Activated naive CD4-positive, alpha-beta T cell (primary cell): ENCODE measurements at places on chromosomes 3 and 15.

DNA sequence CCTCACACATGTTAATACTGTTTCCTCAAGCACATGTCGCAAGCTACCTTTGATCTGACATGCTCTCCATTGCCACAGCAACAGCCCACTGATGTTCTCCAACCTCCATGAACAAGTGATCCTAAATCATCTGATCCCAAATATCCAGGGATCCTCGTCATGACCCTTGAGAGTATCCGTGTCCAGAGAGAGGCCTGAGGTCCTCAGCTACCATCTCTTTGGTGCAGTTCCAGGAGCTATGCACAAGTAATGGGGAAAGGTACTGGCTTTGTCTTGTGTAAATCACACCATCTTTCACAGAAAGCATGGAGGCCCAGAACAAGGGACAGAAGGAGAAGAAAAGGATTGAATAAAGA is 2.4 kb downstream of the GCSAM start:
- DNase-seq = no peak

GRCh38 chr3:12653747-12654146 is 10.2 kb downstream of the RAF1 start:
- no peak for DNase-seq

GRCh38 chr15:28917791-28918140 is 32.0 kb downstream of the APBA2 start:
- DNase-seq = no peak

GRCh38 chr3:160707187-160707794 is 30.3 kb downstream of the ARL14 start:
- DNase-seq = no peak

DNA sequence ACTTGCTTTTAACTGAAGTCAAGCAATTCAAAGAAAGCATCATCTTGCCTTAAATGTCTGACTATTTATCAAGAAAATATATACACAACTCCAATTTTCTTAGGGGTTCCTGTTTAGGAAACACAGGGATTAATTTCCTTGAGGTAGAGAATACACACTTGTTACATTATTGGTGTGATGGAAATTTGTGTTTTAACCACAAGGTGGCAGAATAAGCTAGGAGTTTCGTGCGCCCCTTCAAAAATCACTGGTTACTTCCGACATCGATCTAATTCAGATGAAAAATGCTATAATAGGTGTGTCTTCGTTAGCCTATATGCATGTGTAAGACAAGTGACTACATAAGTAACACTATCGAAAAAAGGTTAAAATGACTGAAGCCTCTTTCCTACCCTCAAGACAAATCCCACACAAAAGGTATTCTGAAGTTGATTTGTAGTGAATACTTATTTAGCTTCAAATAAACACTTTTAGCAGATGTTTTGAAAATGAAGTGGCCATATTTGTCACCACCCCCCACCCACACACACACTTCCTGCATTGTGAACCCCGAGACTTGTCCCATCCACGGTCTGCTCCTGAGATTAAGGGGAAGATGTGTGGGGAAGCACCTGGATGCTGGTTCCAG is 246.5 kb downstream of the ROBO1 start:
- DNase-seq = no peak
